Right hindlimb (tissue), 1 donor: ENCODE measurements at places on chromosomes 12 and 14.

DNA sequence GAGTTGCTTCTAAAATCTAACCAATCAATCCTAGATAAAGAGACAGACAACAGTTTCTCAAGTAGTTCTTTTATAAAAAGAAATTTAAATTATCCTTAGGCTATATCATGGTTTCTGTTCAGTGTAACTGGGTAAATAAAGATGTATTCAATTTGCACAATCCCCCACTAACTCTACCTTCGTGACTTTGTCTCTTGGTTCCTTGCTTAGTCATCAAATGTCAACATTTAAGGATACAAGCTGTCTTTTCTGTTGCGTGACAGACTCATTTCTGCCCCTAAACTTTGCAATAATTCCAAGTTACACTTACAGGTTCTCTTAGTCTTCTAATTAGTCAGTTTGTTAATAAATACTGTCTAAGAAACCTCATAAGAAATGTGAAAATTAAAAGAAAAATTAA, 50.6 kb downstream of the SCAF11 start:
- no peak for DNase-seq

- no peak for DNase-seq
Observed at GRCh38 chr14:75141062-75141461, 14.2 kb upstream of the NEK9 start.

- DNase-seq, result no peak
Observed at GRCh38 chr14:35408026-35408425, 3.5 kb upstream of the NFKBIA start.

- no peak for DNase-seq
Observed at GRCh38 chr12:69055706-69056105, 122.7 kb upstream of the CPM start.

GRCh38 chr12:126389961-126390360, 1324.7 kb downstream of the AACS start:
- no peak for DNase-seq

- DNase-seq, result no peak
Observed at GRCh38 chr12:15796493-15797141, 7.4 kb upstream of the EPS8 start.

DNA sequence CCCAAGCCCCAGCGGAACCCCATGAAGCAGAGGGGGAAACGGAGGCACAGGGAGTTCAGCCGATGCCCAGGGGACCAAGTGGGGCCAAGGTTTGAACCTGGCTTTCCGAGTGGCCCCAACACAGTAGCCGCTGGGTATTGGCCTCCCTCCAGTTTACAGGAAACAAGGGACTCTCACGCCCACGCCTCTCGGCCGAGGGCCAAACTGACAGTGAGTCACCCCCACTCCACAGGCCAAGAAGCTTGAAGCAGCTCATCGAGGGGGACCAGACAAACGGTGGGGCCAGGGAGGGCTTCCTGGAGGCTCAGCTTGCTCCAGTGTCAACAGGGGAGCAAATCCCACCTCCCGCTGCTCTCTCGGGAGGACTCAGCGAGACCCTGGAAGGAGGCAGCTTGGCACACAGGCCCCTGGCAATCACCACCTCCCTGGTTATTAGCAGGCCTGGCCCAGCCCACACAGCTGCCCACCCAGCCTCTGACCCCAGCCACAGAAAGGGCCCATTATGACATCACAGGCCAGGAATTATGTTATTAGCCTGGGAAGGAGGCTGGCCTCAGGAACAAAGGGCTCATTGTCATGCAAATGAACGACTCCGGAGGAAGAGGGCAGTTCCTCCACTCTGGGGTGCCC, 54.6 kb downstream of the NCOR2 start:
- peak; percentile 87 for DNase-seq

GRCh38 chr12:108282676-108283075, 56.4 kb downstream of the CMKLR1 start:
- DNase-seq, result no peak
